HCEC 1CT (cell line): ENCODE measurements at places on chromosomes 4 and X.
A peak's percentile ranks its signal among the peaks of the same experiment; 100 is the strongest.

GRCh38 chr4:183244019-183244418 is 76.1 kb downstream of the CLDN22 start:
- no peak for DNase-seq

DNA sequence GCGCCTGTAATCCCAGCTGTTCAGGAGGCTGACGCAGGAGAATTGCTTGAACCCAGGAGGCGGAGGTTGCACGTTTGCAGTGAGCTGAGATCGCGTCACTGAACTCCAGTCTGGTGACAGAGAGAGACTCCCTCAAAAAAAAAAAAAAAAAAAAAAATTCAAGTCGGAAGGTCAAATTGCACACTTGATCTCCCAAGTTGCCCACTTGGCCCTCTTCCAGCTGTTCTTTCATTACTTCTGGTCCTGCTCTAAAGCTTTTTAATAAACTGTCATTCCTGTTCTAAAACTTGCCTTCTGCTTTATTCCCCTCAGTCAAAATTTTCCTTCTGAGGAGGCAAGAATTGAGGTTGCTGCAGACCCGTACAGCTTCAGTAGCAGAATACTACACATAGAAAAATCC is 2358.0 kb downstream of the ARAP2 start:
- no peak for DNase-seq

DNA sequence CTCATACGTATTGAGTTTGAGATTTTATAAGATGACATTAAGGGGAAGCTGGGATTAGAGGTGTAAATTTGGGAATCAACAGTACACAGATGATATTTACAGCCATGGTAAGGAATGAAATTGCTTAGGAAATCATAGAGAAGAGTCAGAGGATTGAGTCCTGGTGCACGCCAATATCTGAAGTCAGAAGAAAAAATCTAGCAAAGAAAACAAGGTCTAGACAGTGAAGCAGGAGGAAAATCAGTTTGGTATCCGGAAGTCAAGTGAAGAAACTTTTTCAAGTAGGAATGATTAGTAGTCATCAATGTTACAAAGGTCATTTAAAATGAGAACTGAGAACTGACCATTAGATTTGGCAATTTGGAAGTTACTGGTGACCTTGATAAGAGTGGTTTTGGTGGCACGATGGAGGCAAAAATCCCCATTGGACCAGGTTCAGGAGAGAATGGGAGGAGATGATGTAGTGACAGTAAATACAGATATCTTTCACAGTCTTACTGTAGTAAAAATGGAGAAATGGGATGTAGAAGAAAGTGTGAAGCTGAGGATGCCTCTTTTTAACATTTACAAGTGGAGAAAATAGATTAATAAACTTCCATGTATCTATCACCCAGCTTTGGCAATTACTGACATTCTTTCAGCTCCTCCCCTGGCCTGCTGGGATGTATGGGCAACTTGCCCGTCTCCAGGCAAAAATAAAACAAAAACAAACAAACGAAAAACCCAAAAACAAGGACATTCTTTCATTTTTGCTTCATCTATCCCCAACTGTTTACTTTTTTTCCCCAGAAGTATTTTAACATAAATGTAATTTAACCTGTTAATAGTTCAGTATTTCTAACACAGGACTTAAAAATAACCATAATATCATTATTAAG is 11.4 kb upstream of the GPR34 start:
- no peak for DNase-seq

- peak; percentile 48 for DNase-seq
These were observed 587 bp downstream of the CD99 start for GRCh38 chrX:2691543-2692220.

GRCh38 chr4:62531264-62531663 is 1331.1 kb downstream of the ADGRL3 start:
- no peak for DNase-seq

DNA sequence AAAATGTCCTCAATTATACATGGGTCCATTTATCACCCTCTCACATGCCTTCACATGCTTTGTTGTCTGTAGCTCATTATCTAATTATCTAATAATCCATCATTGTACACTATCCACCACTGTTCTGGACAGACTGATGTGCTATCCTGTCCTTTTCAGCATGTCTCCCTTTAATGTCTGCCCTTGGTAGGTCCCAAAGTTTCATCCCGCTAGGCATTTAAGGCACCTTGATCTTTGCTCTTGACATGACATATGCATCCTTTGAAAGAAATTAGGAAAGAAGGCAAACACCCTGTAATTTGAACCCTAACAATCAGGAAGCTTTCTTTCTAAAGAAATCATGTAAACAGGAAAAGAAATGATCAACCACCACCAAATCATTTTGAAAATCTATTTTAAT is 5.7 kb downstream of the CHST7 start:
- DNase-seq: no peak

GRCh38 chr4:186304866-186305505 is 39.0 kb downstream of the F11 start:
- no peak for DNase-seq

DNA sequence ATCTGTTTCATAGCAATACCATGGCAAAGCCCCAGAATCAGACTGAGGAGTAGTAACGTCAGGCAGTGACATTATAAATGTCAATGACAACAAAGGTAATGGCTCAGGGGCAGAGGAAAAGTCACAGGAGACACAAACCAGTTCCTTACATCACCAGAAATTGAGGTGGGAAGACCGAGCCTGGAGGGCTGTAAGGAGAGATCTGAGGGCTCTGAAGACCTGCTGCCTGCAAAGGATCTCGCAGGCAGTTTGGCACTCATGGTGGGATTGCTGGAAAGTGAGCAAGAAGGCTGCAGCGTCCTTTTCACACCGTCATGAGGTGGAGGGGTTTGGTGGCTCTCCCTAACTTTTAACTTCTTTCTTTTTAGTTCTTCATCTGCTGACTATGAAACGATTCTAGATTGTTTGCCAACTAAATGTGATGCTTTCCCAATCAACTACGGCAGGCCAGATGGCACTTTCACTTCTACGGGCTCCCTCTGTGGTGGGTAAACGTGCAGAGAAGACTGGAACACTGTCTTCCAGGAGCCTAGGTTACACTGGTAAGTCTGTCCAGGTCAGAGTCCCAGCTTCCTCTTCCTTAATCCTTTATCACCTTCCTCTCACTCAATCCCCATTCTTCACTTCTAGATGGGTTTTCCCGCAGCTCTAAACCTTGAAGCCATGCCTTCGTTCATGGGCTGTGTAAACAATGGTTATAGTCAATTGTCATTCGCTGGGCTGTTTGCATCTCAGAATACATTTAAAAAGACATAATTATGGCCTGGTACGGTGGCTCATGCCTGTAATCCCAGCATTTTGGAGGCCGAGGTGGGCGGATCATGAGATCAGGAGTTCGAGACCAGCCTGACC is 58.2 kb downstream of the TBC1D9 start:
- no peak for DNase-seq

GRCh38 chrX:118595501-118596042 is 100.0 kb downstream of the DOCK11 start:
- no peak for DNase-seq

GRCh38 chrX:1400742-1401471 is 9.0 kb upstream of the SLC25A6 start:
- no peak for DNase-seq

DNA sequence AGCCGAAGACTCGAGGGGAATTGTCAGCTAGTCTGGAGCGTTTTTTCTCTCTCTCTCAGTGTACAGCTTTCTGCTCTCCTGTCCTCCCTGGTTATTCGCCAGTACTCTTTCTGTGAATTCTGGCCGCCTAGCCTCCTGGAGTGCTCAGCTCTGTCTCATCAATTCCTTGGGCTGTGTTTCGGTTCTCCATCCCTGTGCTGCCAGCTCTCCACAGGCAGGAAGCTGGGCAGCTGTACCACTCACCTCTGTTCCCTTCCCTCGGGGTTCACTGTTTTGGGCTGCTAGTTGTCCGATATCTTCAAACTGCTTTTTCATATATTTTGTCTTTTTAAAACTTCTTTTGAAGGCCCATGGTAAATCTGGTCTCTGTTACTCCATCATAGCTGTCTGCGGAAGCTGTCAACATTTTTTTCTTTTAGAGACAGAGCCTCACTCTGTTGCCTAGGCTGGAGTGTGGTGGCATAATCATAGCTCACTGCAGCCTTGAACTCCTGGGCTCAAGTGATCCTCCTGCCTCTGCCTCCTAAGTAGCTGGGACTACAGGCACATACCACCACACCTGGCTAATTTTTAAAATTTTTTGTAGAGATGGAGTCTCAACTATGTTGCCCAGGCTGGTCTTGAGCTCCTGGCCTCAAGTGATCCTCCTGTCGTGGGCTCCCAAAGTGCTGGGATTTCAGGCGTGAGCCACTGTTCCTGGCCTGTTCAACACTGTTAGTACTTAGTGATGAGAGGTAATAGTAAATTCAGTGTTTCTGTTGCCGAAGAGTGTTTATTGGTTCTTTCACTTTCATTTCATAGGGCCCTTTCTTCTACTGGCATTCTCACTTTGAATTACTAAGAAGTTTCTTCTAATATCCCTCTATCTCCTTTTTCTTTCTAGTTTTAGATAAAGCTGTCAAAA is 18.6 kb downstream of the ZCCHC4 start:
- no peak for DNase-seq

- DNase-seq: no peak
These were observed at the start of gene OR13H1 for GRCh38 chrX:131543774-131544173. OR13H1 (plus strand) TSS chrX:131544074; CDS start chrX:131544074, 0 bp downstream.

GRCh38 chr4:147599206-147599605 is 18.0 kb upstream of the TMEM184C start:
- DNase-seq: no peak

GRCh38 chrX:68183612-68184214 is 249.6 kb downstream of the OPHN1 start:
- DNase-seq: peak; percentile 29

- no peak for DNase-seq
These were observed 55.6 kb downstream of the SLITRK4 start for GRCh38 chrX:143580266-143580665.

DNA sequence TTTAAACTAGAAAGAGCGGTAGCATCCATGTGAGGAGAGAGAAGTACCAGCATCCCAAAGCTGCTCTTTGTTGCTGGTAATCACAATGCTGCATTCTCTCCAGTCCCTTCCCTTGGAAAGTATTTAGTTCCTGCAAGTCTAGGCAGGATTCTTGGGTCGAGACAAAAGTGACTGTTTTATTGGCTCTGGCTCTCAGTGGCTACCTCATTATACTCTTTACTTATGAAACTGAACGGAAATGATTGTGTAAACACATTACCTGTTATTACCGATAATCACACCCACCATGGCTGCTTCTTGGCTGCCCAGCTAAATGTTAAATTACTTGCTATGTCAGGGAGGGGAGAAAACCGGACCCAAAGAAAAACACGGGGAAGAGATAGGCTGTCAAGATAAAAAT is 26.2 kb downstream of the ATXN3L start:
- no peak for DNase-seq

- DNase-seq: no peak
These were observed 79.2 kb upstream of the HS3ST1 start for GRCh38 chr4:11507920-11508319.

- DNase-seq: no peak
These were observed 5.5 kb downstream of the GRIA2 start for GRCh38 chr4:157226035-157226434.

GRCh38 chr4:79198951-79199587 is 126.8 kb downstream of the NAA11 start:
- no peak for DNase-seq

GRCh38 chr4:35238793-35239192 is 1005.5 kb downstream of the ARAP2 start:
- no peak for DNase-seq

GRCh38 chr4:21991050-21991449 is 42.5 kb upstream of the KCNIP4 start:
- peak; percentile 18 for DNase-seq

DNA sequence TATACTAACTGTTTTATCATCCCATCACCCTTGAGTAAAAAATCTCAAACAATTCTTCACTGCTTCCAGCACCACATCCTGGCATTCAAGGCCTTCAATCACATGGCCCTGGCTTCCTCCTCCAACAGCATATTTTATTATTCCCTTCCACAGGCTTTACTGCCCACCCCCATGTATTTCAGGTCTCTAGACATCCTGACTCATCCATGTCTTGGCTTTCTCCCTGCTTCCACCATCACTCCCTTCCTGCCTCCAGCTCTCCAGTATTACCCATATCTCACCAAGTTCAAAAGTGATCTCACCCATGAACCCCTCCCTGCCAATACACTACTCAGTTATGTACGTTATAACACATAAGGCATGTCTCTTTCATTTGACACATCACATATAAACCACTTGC is 34.7 kb upstream of the PLAC1 start:
- DNase-seq: peak; percentile 53

GRCh38 chrX:46577221-46578005 is 3.8 kb downstream of the CHST7 start:
- DNase-seq: peak; percentile 62

- DNase-seq: no peak
These were observed 76.4 kb downstream of the CCDC160 start for GRCh38 chrX:134313418-134313817.

- DNase-seq: no peak
These were observed 192.7 kb downstream of the CBR4 start for GRCh38 chr4:168817370-168817769.

GRCh38 chr4:8155048-8155447 is 3.6 kb downstream of the ABLIM2 start:
- no peak for DNase-seq

DNA sequence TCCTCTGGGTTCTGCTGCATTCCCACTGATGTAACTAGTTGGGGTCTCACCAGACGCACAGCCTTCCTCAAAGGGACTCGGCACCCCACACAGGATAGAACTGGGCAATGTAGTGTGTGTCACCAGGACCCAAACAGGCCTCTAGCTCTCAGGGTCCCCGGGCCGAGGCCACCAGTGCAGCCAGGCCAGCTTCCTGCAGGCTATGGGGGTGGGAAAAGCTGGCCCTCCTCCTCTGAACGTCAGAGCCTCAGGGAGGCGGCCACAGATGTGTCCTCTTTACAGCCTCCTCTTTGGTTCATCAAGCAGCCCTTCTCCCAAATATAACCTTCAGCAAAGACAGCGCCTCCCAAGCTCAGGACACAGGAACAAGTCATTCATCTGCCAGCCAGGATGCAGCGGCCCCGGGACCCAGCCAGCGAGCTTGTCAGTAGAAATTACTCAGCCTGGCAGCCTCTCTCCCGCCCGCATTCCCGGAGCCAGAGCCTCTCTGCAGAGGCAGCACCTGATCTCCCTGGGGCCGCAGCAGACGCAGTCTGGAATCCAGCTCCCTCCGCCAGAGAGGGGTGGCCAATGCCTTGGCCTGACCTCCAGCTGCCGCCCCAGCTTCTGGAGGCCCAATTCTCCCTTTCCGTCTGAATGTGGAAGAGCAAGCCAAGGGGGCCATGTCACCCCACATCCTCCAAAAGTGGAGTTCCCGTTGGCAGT is 288.5 kb downstream of the FBXW7 start:
- no peak for DNase-seq

- no peak for DNase-seq
These were observed 113.9 kb upstream of the EOLA2 start for GRCh38 chrX:150052226-150052625.
